Hepatocyte (in vitro differentiated cells): ENCODE measurements at places on chromosomes 13 and 19. TPM values are rescaled to one million over a fixed set of nuclear protein-coding genes. Genes with fewer than 3 reads are reported as not detected.

- no peak for DNase-seq
Measured at GRCh38 chr19:34171539-34171876, 796 bp upstream of the LSM14A start.

DNA sequence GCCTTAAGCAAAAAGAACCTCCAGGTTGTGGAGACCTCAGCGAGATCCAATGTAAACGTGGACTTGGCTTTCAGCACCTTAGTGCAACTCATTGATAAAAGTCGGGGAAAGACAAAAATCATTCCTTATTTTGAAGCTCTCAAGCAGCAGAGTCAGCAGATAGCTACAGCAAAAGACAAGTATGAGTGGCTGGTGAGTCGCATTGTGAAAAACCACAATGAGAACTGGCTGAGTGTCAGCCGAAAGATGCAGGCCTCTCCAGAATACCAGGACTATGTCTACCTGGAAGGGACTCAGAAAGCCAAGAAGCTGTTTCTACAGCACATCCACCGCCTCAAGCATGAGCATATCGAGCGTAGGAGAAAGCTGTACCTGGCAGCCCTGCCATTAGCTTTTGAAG lies 58.5 kb downstream of the ARHGAP35 start:
- DNase-seq = no peak

DNA sequence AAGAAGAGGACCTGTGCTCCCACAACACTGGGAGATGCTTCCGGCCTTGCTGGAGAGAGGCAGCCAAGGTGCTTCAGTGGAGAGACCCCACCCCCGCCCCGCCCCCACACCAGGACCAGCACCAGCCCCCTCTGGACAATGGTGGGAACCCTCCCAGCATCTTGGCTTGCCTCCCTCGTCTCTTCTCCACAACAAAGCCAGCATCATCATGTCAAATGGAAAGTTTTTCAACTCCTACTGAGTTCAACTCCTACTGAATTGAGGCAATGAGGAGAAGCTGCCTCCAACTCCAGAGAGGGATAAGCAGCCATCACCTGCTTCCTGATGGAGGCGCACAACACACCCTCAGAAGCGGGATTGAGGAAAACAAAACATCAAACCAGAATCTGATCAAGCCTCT lies 12.8 kb downstream of the DEDD2 start:
- DNase-seq = no peak

- no peak for DNase-seq
Measured at GRCh38 chr13:90171649-90172048, 1175.8 kb upstream of the MIR17HG start.

- DNase-seq = peak; percentile 75
Measured at GRCh38 chr19:39497996-39498797, 550 bp upstream of the DLL3 start.

RGL3 gene
- total RNA-seq = 20.6 and 27.6 TPM in 2 replicates

KLK11 gene
- total RNA-seq = 1.4 TPM in 1 of 2 replicates, not detected in the other
